Mammary microvascular endothelial cell (primary cell): ENCODE measurements at places on chromosomes 1 and 21. TPM values are rescaled to one million over a fixed set of nuclear protein-coding genes. Genes with fewer than 3 reads are reported as not detected.

CYP4A11 gene
- not detected in 2 replicates for total RNA-seq

SSR2 gene
- 460 and 503 TPM in 2 replicates for total RNA-seq

ZFP69 gene
- 2.1 and 2.4 TPM in 2 replicates for total RNA-seq

AKR1A1 gene
- total RNA-seq, result 106 and 117 TPM in 2 replicates

ZBTB8B gene
- total RNA-seq, result under 0.01 TPM in 1 of 2 replicates, not detected in the other

CCDC17 gene
- 0.07 and 0.10 TPM in 2 replicates for total RNA-seq

HLX gene
- total RNA-seq, result 45.7 and 49.1 TPM in 2 replicates

S100A3 gene
- total RNA-seq, result 9.7 and 12.4 TPM in 2 replicates

MROH7 gene
- 0.07 TPM in 1 of 2 replicates, not detected in the other for total RNA-seq

TPM3 gene
- 1,041 and 1,134 TPM in 2 replicates for total RNA-seq

RNU1-1 gene
- under 0.01 TPM in 1 of 2 replicates, not detected in the other for total RNA-seq

ENAH gene
- 45.1 and 47.0 TPM in 2 replicates for total RNA-seq

ADAMTS1 gene
- total RNA-seq, result 19.4 and 20.3 TPM in 2 replicates

SYPL2 gene
- total RNA-seq, result 0.05 and 0.33 TPM in 2 replicates
